ENCODE measurements at places on chromosomes 3 and 15. TPM values are rescaled to one million over a fixed set of nuclear protein-coding genes. Genes with fewer than 3 reads are reported as not detected.

The ASB14 gene
- not detected for total RNA-seq

The VWA5B2 gene
- total RNA-seq = 0.76 TPM

The DAPK2 gene
- 11.0 TPM for total RNA-seq

The ISLR gene
- total RNA-seq = not detected

The C3orf52 gene
- 7.5 TPM for total RNA-seq

The TEX55 gene
- not detected for total RNA-seq

The POPDC2 gene
- total RNA-seq = 3.5 TPM

The PDZRN3 gene
- total RNA-seq = not detected

The MCCC1 gene
- total RNA-seq = 52.6 TPM

The AEN gene
- total RNA-seq = 6.7 TPM

The MCF2L2 gene
- total RNA-seq = 2.3 TPM

The ILDR1 gene
- 5.1 TPM for total RNA-seq

The CFAP20DC gene
- total RNA-seq = 6.7 TPM

The MELTF gene
- 202 TPM for total RNA-seq

The LRTM1 gene
- total RNA-seq = not detected

The CPN2 gene
- total RNA-seq = not detected

The CATSPER2 gene
- 8.0 TPM for total RNA-seq

The ABCC5 gene
- 151 TPM for total RNA-seq

The ROPN1 gene
- not detected for total RNA-seq

The CX3CR1 gene
- total RNA-seq = not detected

The ARRDC4 gene
- total RNA-seq = 5.7 TPM

The CCRL2 gene
- 1.2 TPM for total RNA-seq

The GOLGA6A gene
- not detected for total RNA-seq

The NOP10 gene
- total RNA-seq = 162 TPM

The SCN11A gene
- not detected for total RNA-seq

The SLC24A5 gene
- not detected for total RNA-seq

The ALDH1A2 gene
- 4.0 TPM for total RNA-seq

The WDR93 gene
- total RNA-seq = 1.8 TPM

The GABRR3 gene
- total RNA-seq = not detected

The ITIH1 gene
- total RNA-seq = not detected

The STRA6 gene
- 83.6 TPM for total RNA-seq

The SPG11 gene
- total RNA-seq = 64.2 TPM

The MAGEL2 gene
- total RNA-seq = not detected

The CCR3 gene
- total RNA-seq = 3.1 TPM

The KBTBD13 gene
- not detected for total RNA-seq

The XPC gene
- 28.8 TPM for total RNA-seq

The PLCL2 gene
- 4.6 TPM for total RNA-seq

The GOLGA8O gene
- total RNA-seq = 0.28 TPM

The SYNPR gene
- total RNA-seq = not detected

The KLHL40 gene
- not detected for total RNA-seq

The AADAC gene
- 2.8 TPM for total RNA-seq
